ENCODE measurements at places on chromosomes 13 and 19. TPM values are rescaled to one million over a fixed set of nuclear protein-coding genes. Genes with fewer than 3 reads are reported as not detected.

Gene ZNF607
- 3.0 TPM for total RNA-seq

GRCh38 chr19:51186323-51186722, 38.6 kb upstream of the CD33 start:
- peaks cover 17% of the 10 kb centered on the region for H3K27me3 ChIP-seq
- no peak overlapping the region for H3K4me3 ChIP-seq
- H3K36me3 ChIP-seq = no peaks in the 10 kb centered on the region
- DNase-seq = no peak
- H3K27ac ChIP-seq = no peak overlapping the region

DNA sequence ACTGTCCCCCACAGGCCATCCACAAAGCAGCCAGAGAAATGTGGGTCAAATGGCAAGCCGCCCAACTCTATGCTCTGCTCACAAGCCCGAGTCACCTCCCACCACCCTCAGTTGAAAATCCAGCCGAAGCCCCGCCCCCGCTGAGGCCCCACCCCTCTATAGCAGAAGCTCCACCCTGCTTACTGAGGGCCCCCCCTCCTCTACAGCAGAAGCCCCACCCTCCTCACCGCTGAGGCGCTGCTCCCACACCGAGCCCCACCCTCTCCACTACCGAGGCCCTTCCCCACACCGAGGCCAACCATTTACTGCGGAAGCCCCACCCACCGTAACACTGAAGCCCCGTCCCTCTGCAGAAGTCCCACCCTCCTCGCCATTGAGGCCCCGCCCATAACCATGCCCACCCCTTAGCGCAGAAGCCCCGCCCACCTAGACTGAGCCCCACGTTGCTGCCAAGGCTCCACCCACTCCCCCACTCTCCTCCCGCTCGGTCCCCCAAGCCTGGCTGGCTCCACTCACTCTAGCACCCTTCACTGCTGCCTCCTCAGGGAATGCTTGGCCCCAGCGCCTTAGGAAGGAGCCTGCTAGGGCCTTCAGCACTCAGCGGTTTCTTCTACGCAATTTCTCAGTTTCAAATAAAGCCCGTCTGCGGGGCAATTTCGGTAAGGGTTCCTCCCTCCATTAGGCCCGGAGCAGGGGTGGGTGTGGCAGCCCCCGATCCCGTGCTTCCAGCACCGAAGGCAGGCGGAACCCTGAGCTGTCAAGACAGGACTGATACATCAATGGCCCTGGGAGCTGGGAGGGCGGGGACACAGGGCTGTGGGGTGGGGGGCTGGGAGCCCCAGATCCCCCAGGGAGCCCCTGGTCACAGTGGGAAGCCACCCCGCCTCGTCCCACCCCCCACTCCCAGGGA, 9.0 kb upstream of the MYDGF start:
- no peak overlapping the region for H3K4me3 ChIP-seq
- H3K27ac ChIP-seq = no peak overlapping the region
- DNase-seq = no peak
- peaks cover 40% of the 10 kb centered on the region for H3K36me3 ChIP-seq
- no peaks in the 10 kb centered on the region for H3K4me1 ChIP-seq

DNA sequence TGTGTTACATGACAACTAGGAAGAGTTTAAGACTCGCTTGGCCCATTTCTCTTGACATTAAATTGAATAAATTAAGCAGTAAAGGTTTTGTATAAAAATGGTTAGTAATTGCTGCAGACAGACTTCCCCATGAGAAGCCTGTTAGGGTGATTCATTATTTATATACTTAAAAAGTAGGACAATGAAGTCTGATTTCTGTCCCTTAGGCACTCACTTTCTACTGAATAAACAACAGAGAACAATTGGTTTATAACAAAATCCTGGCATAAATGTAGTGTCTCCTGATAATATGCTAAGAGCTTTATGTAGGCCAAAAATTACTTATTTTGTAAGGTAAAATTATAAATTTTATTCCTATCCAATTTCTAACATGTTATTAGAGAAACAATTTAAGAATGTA, 2138.5 kb upstream of the PCDH20 start:
- no peak for DNase-seq
- H3K4me1 ChIP-seq = no peaks in the 10 kb centered on the region
- no peaks in the 10 kb centered on the region for H3K27me3 ChIP-seq
- H3K36me3 ChIP-seq = no peaks in the 10 kb centered on the region
- H3K4me3 ChIP-seq = no peak overlapping the region

- H3K4me1 ChIP-seq = no peaks in the 10 kb centered on the region
- H3K27me3 ChIP-seq = no peaks in the 10 kb centered on the region
- DNase-seq = no peak
- no peak overlapping the region for H3K4me3 ChIP-seq
Measured at GRCh38 chr19:17988161-17988560, 19.8 kb upstream of the ARRDC2 start.

GRCh38 chr19:42095814-42096230, 19.9 kb downstream of the ZNF574 start:
- H3K4me1 ChIP-seq = peaks cover 4% of the 10 kb centered on the region
- peaks cover 53% of the 10 kb centered on the region for H3K36me3 ChIP-seq
- no peak overlapping the region for H3K4me3 ChIP-seq
- H3K27ac ChIP-seq = no peak overlapping the region

- no peaks in the 10 kb centered on the region for H3K27me3 ChIP-seq
- no peaks in the 10 kb centered on the region for H3K4me1 ChIP-seq
- H3K27ac ChIP-seq = no peak overlapping the region
Measured at GRCh38 chr13:37198629-37199028, 93.2 kb upstream of the CSNK1A1L start.

All from activated T-helper 2 cell treated with anti-CD3 and anti-CD28 coated beads, Interferon-gamma antibody, Interleukin-2, Interleukin-4, amounts not matched to agents 10 μg/mL and 5 μg/mL and 100 μg/mL, durations not matched to agents 14 hours and 24 hours and 36 hours (primary cell).